ENCODE measurements at places on chromosomes 4 and X. TPM values are rescaled to one million over a fixed set of nuclear protein-coding genes. Genes with fewer than 3 reads are reported as not detected.

The MAGEA3 gene
- 16.1 TPM for polyA plus RNA-seq

The PRAF2 gene
- polyA plus RNA-seq: 60.9 TPM

The HTRA3 gene
- polyA plus RNA-seq: 17.3 TPM

The NAP1L3 gene
- polyA plus RNA-seq: 30.0 TPM

The AFP gene
- polyA plus RNA-seq: 0.16 TPM

The ABHD18 gene
- polyA plus RNA-seq: 5.1 TPM

GRCh38 chr4:68249434-68249833 lies 3.9 kb upstream of the TMPRSS11B start:
- no peak for DNase-seq

DNA sequence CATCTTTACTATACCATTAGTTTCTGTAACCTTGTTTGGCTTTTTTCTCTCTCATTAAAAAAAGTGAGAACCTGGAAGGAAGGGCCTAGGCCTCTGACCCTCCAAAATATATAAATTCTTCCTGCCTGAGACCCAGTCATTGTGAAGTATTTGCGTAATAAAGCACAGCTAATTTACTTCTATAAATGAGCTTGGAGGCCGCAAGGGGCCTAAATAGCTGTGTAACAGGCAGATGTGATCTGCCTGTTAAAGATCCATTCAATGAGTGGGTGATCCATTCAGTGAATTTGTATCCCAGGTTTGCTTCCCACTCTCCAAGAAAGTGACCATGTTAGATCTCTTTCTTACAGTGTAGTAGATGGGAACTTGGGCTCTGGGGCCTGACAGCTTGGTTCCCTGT lies 595 bp upstream of the PYURF start:
- DNase-seq: no peak

DNA sequence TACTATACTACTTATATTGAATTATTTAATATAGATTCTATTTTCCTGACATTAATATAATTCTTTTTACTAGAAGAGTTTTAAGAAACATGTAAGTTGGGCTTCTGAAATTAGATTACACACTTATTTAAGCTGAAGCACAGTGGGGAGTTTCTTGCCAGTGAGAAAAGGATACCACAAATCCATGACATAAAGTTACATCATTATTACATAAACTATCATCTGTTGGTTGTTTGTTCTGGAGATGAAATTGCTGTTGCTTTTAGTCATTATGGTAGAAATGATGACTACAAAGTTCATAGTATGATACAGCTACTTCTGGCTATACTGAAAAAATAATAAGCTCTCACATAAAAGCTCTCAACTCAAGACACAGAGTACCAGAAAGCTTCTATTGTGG lies 880.4 kb downstream of the PCDH18 start:
- no peak for DNase-seq

DNA sequence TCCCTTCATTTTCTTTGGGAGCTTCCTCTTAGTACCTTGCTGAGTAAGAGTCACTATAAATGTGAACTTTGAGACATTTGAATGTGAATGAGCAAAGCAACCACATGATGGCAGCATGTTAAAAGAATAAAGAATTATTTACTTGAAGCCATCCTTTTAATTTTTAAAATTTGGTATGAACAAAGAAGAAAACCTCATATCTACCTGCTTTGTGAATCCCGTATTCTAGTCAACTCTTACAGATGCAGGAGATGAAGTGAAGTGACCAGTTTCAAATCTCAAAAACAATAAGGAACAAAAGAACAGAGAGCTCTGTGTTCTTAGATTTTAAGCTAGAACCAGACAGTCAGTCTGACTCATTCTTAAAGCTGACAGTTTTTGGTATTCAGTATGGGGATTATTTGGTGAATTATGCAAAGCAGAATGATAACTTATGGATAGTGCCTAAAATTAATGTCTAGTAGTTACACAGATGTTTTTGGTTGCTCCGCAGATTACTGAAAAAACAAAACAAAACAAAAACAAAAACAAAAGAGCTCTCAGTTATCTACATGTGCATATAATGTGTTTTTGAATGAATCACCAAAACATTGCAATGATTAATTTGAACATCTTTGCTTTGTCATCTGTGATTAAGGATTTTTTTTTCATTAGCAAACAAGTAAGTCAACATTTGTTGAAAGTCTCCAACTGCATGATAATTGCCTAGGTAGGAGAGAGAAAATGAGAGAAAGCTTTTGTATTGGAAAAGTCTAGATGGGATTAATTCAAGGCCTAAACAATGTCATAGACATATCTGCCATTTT lies 48.2 kb upstream of the H2AZ1 start:
- DNase-seq: no peak

DNA sequence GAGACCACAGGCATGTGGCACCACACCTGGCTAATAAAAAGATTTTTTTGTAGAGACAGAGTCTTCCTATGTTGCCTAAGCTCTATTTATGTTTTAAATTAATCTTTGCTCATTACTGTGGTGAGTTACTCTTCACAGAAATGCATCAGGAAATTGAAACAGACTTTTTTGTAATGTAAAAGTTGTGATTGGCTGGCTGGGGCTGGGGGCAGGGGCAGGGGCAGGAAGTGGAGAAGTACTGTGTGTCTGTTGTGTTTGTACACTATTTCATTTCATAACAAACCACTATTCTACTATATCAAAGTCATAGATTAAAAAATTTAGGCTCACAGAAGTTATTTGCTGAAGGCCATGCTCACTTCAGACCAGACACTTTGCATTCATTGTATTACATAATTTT lies 19.1 kb upstream of the ABRAXAS1 start:
- no peak for DNase-seq

GRCh38 chr4:100797356-100797755 lies 279.5 kb upstream of the EMCN start:
- DNase-seq: no peak

DNA sequence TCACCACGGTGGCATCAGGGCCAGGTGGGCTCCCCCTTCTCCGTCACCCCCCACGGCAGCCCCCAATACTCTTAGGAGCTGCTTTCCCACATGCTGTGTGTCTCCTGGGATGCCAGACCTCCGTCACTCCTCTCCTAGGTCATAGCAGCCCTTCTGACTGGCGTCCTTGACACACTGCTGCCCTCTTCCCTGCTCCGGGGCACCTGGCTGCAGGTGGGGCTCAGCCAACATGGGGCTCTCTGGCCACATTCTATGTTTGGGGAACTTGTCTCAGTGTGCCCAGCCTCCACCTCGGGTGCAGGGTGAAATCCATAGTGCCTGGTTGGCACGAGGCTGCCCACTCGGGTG lies 13.8 kb downstream of the TMEM175 start:
- no peak for DNase-seq

GRCh38 chr4:153759407-153760316 lies at the start of gene RNF175:
Gene RNF175, minus strand, starts transcription at chr4:153760024. Its CDS starts 162 bp downstream, at chr4:153759862.
- DNase-seq: no peak

DNA sequence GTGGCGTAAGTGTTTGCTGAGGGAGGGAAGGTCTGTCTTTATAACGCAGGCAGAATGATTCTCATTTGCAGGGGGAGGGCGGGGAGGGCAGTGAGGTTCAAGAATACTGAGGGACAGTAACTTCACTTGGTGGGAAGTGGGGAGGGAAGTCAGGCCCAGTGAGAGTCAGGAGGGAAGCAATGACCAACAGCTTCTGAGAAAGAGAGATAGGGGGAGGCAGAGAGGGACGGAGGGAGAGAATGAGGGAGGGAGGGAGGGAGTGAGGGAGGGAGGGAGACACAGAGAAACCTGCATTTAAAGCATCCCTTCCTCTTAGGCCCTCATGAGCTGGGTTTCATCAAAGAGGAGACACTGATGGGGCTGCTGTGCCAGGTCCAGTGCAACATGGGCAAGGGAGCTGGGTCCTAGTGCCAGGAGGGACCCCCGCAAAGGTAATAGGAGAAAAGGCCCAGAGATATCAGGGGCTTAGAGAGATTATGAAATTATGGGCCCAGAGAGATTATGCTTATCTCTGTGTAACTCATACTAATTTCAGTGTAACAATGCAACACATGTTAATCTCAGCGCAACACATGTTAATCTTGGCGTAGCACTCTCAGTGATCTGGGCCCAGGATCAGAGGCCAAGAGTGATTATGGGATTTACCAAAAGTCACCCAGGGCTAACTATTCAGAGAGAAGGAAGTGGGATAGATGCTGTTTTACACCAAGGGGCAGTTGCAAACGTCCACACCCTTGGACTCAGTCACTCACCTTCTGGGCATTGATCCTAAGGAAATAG lies 112.1 kb downstream of the DRD5 start:
- DNase-seq: no peak

DNA sequence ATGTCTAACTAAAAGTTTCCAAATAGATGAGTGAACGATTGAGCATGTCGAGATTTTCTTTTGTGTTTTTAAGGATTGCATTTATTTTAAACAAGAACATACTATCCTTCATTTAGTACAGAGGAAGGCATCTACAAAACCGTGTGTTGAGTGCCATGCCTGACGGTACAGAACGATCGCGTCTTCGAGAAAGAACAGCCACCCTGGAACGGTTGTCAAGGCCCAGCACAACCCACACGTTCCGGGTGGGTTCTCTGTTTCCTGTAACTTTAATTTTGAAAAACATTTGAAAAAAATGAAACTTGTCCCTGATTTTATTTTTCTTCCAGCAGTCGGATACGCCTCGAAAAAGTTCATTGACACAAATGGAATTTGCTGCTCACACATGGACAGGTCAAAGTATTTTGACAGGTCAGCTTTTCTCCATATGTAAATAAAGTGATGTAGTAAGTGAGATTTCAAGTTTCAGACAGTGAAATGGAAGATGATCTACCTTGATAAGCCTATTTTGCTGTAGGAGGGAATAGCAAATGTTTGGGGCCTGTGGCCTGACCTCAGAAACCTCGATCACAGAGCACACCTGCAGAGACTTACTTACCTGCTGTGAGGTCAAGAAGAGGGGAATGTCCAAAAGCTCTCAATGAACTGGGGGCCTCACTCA lies 24.4 kb upstream of the CYP4V2 start:
- DNase-seq: no peak

DNA sequence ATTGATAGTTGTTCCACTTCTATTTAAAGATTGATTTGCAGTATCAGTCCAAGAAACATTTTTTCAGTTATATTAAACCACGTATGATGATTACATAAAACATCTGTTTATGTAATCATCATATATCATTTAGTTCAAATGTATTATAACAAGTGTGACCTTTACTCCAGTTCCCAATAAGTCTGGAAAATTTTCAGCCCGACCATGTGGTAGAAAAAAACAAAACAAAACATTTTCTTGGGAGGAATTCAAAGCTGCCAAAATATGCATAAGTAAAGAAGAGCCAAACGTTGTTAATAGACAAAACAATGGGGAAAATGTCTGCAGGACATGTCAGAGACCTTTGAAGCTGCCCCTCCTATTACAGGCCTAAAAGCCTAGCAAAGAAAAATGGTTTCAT lies 709.1 kb downstream of the FAT4 start:
- no peak for DNase-seq

DNA sequence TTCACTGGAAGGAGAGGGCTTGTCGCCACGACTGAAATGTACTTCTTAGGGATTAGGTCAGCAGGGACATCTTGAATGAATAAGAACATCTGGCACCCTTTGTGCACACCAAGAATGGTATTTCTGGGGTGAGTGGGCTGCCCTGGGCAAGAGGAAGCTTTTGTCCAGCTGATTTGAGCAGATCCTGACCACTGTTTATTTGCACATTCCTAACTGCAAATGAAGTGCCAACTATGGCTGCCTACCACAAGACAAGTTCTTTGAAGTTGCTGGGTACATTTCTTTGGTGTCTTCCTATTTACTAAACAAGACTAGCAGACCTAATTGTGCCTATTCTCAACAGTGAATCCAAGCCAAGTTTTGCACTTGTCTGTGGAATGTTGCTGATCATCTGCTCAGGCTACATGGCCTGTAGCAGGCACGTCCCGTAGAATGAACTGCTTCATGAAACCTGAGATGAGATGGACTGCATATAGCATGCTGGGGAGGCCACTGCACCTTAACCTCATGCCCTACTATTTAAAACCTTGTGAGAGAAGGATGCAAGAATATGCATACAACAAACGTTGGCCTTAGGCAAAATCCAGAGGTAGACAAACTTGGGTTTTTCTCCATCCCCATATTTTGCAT lies 45.0 kb downstream of the PIR start:
- no peak for DNase-seq
